CD4-positive, alpha-beta T cell treated with Interferon gamma for 1 hour (primary cell): ENCODE measurements at places on chromosomes 16 and 17.

- no peak for DNase-seq
Observed at GRCh38 chr17:61279476-61280145, 120.0 kb upstream of the TBX2 start.

DNA sequence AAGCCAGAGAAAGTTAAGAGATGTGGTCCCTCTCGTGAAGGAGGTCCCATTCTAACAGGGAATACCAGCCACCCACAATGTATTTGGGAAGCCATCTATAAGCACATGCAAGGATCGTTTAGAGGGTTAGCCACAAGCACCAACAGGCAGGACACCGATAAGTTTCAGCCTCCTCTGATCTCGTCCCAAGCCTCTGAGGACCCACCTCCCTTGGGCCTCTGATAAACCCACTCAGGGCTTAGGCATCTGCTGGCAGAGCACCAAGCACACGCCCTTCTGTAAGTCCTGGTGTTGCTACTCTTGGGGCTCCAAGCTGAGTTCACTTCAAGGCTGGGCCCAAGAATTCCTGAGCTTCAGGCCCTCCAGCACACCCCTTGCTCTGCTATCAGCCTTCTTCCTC is 5.4 kb upstream of the PNPO start:
- DNase-seq, result no peak

DNA sequence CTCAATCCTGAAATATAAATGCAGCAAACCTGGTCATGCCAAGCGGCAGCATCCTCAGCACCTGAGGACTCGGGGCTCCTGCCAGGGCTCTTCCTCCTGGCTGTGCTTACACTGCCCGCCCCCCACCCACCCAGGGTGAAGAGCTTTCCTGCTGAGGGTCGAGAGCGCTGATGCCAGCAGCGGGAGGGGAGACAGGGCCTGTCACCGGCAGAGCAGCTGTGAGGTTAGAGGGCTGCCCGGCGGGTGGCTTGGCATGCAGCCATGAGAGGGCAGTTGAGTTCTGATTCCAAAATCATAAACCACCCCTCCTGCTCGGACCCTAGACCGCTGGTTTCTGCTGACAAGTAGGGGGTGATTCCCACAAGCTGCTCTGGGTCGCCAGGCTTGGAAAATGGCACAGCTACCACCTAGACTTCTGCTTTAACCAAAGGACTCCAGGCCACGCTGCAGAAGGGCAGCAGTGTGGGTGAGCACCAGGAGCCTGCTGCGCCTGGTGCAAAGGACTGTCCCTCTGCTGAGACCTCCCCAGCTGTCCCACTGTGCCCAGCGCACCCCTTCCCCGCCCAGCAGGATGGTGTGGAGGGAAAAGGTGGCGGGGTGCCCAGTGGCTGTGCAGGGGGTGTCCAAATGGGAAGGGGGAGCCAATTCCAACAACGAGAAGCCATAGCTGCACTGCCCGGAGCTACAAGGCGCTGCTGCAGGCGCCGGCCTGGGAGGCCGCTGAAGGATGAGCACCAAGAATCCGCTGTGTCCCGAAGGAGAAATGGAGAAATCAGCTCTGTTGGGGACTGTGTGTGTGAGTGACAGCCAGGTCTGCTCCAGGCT is 26.6 kb downstream of the MXRA7 start:
- DNase-seq, result no peak

DNA sequence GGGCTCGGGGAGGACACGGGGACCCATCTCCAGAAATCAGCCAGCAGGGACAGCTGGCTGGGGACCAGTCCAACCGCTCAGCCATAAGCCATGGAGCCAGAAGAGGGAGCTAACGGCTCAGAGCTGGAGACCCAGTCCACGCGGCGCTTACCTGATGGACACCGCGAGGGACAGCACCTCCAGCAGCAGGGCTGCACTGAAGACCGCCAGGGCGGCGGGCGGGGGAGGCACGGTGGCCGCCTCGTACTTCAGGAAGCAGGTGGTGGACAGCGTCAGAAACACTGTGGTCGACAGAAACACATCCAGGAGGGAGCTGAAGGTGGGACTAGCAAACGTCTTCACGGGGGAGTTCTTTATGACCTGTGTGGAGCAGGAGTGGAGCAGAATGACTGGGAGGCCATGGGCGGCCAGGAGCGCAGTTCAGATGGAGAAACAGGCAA is 102.6 kb upstream of the CREBBP start:
- DNase-seq, result peak; percentile 41

GRCh38 chr17:82863383-82863940 is 23.6 kb upstream of the ZNF750 start:
- DNase-seq, result no peak

GRCh38 chr17:16987830-16988601 is 16.1 kb upstream of the TNFRSF13B start:
- peak; percentile 84 for DNase-seq

- no peak for DNase-seq
Observed at GRCh38 chr16:49833085-49833484, 22.8 kb downstream of the ZNF423 start.

- no peak for DNase-seq
Observed at GRCh38 chr16:63623551-63624039, 1498.3 kb downstream of the CDH11 start.

DNA sequence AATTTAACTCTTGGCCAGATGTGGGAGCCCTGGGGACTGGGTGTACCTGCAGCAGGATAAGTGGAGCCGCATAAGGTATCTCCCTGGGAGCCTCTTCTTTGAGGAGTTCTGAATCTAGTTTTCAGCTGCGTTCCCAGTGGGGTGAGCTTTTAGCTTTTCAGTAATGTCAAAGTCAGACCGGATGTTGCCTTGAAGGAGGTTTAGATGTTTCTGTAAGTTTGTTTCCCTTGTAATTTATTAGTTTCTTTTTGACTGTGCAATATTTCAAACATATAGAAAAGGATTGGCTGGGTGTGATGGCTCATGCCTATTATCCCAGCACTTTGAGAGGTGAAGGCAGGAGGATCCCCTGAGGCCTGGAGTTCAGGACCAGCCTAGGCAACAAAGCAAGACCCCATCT is 98.6 kb upstream of the EEF2KMT start:
- DNase-seq, result no peak

DNA sequence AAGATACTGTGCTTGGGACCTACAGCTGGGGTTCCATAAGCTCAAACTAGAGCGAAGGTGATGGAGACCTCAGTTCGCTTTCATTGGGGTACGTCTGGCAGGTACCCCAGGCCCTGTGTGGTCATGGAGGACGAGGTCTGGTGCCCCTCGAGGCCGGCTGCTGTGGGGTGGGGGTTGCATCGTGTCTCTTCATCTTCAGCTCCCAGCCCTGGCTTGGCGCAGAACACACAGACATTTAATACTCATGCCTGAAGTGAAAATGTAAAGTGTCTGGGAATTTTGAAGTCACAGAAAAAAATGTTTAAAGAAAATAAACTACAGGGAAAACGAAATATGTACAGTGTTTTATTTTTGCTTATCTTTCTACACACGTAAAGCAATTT is 80.5 kb downstream of the TBC1D16 start:
- DNase-seq, result no peak

DNA sequence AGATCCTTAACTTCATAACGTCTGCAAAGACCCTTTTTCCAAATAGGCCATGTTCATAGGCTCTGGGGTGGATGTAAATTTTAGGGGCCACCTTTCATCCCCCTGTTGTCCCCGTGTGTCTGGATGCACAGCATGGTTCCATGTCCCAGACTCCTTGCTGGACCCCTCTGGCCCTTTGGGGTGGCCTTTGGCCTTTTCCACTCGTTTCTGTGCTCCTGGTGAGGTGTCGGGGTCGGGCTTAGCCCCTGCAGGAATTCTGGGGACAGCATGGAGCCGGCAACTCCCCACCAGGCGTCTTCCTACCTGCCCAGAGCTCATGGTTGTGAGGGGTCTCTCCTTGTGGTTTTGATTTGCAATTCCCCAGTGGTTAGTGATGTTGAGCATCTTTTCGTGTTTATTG is 183.5 kb downstream of the SEC14L1 start:
- no peak for DNase-seq

GRCh38 chr17:78915872-78916632 is 9.1 kb downstream of the TIMP2 start:
- peak; percentile 36 for DNase-seq

- DNase-seq, result no peak
Observed at GRCh38 chr17:40241252-40241834, 22.2 kb downstream of the WIPF2 start.

- no peak for DNase-seq
Observed at GRCh38 chr16:87248714-87249113, 68.5 kb downstream of the C16orf95 start.

- DNase-seq, result no peak
Observed at GRCh38 chr16:78091419-78091818, 8.0 kb upstream of the WWOX start.

GRCh38 chr16:47018223-47018891 is 44.9 kb upstream of the DNAJA2 start:
- peak; percentile 72 for DNase-seq

- peak; percentile 87 for DNase-seq
Observed at GRCh38 chr16:31476303-31477219, 4.6 kb downstream of the TGFB1I1 start.

- no peak for DNase-seq
Observed at GRCh38 chr17:30520436-30520835, 43.2 kb downstream of the GOSR1 start.

DNA sequence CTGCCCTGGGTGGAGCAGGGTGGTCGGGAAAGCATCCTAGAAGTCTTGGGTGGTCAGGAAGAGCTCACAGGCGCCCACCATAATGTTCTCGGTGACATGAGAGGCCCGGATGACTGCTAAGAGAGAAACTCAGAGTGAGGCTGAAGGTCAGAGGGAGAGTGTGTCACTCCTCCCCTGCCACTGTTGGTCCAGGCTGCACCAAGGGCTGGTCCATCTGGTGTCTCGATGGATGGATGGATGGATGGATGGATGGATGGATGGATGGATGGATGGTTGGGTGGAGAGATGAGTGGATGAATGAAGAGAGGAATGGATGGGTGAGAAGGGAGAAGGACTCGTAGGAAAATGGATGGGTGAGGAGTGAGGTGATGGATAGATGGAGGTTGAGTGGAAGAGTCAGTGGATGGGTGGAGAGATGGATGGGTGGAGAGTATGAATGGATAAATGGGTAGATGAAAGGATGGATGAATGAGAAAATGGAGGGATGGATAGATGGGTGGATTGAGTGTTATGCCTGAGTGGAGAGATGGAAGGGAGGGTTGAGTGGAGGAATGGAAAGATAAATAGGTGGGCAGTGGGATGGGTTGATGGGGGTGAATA is 43.0 kb downstream of the BEAN1 start:
- no peak for DNase-seq

DNA sequence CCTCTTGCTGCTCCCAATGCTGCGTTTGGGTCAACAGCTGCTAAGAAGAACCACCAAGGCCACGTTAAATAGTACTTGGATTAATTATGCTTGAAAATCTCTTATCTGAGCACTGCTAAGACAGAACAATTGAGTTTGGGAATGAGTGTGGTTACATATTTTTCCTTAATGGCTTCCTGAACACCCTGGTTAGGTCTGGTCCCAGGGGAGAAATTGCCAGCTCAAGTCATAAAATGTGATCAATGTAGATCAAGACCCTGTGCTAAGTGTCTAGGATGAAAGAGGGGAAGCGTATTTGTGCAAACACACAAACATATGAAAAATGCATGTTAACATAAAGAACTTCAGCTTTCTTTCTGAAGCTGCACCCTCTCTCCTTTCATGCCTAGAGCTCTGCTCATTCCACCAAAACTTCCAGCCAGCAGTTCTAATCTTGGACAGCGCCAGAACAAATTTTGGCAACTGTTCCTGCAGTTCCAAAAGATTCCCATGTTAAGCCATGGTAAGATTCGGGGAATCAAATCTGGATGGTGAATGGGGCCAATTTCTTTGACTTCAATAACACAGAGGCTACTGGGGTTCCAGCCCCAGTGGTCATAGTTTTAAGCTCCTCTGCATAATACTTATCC is 72.0 kb downstream of the ZFHX3 start:
- no peak for DNase-seq

DNA sequence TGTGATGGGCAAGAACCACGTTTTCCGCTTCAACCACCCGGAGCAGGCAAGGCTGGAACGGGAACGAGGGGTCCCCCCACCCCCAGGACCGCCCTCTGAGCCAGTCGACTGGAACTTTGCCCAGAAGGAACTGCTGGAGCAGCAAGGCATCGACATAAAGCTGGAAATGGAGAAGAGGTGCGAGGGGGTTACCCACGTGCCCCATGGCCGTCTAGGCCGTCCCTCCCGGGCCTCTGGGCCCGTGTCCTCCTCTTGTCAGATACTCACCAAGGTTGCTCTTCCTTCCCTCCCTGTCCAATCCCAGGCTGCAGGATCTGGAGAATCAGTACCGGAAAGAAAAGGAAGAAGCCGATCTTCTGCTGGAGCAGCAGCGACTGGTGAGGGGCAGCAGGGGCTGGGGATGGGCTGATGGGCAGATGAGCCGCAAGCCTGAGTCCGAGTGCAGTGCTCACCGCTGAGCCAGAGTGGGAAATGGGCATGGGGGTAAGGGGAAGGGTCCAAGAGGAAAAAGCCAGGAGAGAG is 14.7 kb downstream of the SLC52A1 start:
- no peak for DNase-seq

GRCh38 chr16:88367560-88367959 is 15.2 kb upstream of the ZNF469 start:
- no peak for DNase-seq

DNA sequence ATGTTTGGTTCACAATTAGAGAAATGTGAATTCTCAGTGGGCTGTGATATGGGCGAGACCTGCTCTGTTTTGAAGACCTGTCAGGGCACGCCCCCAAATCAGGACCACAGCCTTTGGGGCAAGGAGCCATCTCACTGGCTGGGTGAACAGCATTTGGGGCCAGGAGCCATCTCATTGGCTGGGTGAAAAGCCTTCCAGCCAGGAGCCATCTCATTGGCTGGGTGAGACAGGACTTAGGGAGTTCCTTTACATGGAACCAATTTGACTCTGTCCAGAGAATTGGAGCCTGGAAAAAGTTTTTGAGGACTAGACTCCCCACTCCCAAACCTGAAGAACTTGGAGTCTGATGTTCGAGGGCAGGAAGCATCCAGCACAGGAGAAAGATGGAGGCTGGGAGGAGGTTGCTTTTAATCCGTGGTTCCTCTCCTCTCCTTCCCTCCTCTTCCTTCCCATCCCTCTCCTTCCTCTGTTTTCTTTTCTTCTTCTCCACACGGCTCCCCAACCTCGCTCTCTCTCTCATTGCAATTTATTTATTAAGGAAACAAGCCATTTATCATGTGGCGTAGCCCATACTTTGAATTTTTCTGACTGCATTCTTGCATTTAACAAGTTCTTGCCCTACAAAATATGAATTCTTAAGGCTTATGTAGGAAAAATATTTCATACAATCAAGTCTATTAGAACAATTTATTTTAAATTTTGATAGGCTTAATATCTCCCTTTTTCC is 19.7 kb downstream of the FOXL1 start:
- no peak for DNase-seq

- no peak for DNase-seq
Observed at GRCh38 chr17:56808503-56808902, 25.2 kb downstream of the C17orf67 start.

GRCh38 chr17:37737971-37738370 is 6.9 kb downstream of the HNF1B start:
- DNase-seq, result no peak

GRCh38 chr17:3697103-3697476 is 1.1 kb upstream of the P2RX5 start:
- DNase-seq, result no peak
